Activated T-helper 1 cell treated with Interleukin-2 at 50 U/mL for 16 hours (primary cell): ENCODE measurements at places on chromosomes 3 and 15.

- no peak for DNase-seq
Observed at GRCh38 chr15:99268431-99268830, 17.1 kb downstream of the LRRC28 start.

- no peak for DNase-seq
Observed at GRCh38 chr3:115330430-115330829, 183.3 kb upstream of the ZBTB20 start.

- DNase-seq, result no peak
Observed at GRCh38 chr3:66661628-66662027, 160.8 kb upstream of the LRIG1 start.

GRCh38 chr15:99476413-99477222 is 89.2 kb upstream of the MEF2A start:
- DNase-seq, result peak; percentile 22

DNA sequence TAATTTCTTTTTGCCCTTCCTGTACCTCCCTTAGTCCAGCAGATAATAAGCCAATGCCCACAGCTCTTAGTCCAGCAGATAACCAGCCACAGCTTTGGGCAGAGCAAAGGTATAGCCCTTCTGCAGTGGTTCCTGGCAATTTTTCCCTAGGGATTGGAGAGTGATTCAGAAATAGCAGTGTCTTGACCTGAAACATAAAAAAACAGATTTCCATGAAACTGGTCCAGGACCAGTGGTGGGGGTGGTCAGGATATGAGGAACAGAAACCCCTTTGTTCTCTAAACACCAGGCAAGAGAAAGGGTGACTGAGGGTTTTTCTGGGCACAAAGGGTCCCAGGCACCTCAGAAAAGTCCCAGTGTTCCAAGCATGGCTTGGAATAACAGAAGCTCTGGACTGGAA is 103.4 kb downstream of the ARRDC4 start:
- no peak for DNase-seq

GRCh38 chr3:12638105-12638504 is 25.8 kb downstream of the RAF1 start:
- DNase-seq, result no peak
